ENCODE measurements at places on chromosomes 7 and 10.

DNA sequence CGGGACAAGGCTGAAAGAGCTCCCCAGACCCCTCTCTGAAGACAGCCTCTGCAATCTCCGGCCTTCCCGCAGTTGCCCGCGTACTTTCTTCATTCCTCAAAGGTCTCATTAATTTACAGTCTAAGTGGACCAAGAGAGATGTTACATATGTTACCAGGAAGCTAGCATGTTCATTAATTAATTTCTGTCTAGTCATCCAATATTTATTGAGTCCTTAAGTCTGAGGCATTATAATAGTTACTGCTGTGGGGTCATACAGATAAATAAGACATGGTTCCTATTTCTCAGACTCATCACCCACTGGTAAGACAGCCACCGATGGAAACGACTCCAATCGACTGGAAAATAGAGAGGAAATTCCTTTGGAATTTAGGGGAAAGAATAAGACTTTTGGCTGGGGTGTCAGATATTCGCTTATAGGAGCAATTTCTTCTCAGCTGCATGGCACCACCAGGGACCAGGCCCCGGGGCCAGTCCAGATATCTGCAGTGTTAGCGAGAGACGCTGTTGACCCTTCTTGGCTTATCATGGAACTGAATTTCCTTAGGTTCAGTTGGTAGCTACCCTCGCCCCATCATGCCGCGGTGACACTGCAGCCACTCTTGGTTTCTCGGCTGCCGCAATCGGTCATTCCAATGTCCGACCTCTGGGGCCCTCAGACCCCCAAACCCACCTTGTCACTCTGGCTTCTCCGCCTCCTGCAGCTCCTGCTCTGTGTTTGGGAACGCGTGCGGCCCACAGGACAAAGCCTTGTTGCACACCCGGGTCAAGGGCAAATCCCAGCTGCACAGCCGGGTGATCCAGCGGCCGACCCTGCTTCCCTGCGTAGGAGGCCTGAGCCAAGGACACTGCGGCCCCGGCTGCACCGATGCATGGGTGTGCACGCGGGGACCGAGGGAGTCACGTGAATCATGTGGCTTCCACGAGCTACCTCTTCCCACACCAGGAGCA is 383.2 kb downstream of the DNAJB6 start:
- no peak overlapping the region for H3K4me3 ChIP-seq
- H3K27ac ChIP-seq, result no peak overlapping the region
- DNase-seq, result no peak
- H3K36me3 ChIP-seq, result no peaks in the 10 kb centered on the region

DNA sequence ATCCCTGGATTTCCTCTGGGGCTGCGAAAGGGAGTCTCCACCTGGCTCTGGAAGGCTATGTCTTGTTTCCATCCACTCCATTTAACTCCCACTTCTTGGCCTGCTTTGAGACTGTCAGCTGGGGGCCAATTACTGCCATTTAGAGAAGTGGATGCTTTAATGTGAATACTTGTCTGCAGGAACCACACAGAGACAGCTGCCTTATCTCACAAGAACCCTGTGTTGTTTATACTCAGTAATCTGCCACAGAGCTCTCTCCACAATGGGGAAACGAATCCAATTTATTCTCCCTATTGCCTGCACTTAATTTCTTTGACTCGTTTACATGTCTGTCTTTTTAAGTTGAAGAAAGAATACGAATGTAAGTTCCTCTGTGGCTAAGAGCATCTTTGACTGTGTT is 787.0 kb upstream of the C7orf33 start:
- no peak overlapping the region for H3K27ac ChIP-seq
- DNase-seq, result no peak

DNA sequence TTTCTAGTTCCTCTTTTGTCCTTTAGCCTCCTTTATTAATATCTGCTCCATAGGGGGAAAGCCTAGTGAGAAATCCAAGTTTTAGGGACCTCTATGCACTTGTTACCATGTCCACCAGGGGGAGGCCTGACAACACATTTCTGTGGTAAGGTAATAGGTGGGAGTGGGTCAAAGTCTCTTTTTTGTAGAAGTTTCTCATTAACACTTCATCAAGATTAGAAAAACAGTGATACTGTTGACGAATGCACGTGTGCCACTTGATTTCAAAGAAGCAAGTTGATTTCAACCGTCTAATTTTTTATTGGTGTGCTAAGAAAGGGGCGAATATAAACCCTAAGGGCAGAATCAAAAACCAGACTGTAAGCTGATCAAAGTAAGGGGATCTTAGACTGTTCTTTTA is 30.6 kb downstream of the CISD1 start:
- peaks cover 11% of the 10 kb centered on the region for H3K27me3 ChIP-seq
- peaks cover 2% of the 10 kb centered on the region for H3K4me1 ChIP-seq
- peak; percentile 12 for DNase-seq
- H3K27ac ChIP-seq, result no peak overlapping the region

DNA sequence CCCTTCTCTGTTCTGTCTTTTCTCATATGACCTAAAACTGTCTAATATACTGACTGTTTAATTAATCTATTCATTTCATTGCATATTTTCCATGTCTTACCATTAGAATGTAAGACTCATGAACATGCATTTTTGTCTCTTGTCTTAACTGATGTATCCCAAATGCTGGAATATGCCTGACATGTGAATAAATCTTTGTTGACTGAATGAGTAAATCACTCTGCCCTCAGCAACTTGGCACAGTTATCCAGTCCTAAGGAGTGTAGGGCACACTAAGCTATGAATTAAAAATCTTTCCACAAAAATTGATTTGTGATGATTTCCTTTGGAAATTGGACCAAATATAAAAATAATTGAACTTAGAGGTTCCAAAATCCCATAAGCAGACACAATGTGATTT is 111.3 kb downstream of the ETV1 start:
- no peak overlapping the region for H3K4me3 ChIP-seq
- H3K27me3 ChIP-seq, result no peaks in the 10 kb centered on the region
- DNase-seq, result no peak
- H3K27ac ChIP-seq, result no peak overlapping the region
- no peaks in the 10 kb centered on the region for H3K36me3 ChIP-seq

DNA sequence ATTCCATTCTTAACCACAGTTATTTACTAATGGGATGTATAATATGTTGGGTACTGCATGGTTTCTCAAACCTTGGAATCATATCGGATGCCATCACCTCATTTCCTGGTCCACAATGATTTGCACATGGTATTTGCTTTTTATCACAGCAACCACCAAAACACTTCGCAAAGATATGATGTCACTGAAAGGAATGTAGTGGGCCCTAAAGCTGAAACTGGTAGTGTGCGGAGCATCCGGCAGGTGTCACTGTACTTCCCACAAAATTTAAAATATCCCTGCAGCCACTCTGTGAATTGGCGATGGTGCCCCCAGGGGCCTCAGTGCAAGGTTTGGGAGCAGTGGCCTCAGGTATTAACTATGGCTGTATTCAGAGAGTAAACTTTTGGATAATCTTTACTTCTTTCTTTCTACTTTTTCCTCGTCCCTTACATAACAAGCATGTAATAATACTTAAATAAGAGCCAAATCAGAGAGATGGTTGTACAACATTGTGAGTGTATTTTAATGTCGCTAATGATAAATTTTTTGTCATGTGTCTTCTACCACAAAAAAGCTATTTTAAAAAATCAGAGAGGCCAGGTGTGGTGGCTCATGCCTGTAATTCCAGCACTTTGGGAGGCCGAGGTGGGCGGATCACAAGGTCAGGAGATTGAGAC is 66.2 kb downstream of the FAM241B start:
- peaks cover 8% of the 10 kb centered on the region for H3K27me3 ChIP-seq
- H3K4me3 ChIP-seq, result no peak overlapping the region
- no peak overlapping the region for H3K27ac ChIP-seq
- no peaks in the 10 kb centered on the region for H3K36me3 ChIP-seq

DNA sequence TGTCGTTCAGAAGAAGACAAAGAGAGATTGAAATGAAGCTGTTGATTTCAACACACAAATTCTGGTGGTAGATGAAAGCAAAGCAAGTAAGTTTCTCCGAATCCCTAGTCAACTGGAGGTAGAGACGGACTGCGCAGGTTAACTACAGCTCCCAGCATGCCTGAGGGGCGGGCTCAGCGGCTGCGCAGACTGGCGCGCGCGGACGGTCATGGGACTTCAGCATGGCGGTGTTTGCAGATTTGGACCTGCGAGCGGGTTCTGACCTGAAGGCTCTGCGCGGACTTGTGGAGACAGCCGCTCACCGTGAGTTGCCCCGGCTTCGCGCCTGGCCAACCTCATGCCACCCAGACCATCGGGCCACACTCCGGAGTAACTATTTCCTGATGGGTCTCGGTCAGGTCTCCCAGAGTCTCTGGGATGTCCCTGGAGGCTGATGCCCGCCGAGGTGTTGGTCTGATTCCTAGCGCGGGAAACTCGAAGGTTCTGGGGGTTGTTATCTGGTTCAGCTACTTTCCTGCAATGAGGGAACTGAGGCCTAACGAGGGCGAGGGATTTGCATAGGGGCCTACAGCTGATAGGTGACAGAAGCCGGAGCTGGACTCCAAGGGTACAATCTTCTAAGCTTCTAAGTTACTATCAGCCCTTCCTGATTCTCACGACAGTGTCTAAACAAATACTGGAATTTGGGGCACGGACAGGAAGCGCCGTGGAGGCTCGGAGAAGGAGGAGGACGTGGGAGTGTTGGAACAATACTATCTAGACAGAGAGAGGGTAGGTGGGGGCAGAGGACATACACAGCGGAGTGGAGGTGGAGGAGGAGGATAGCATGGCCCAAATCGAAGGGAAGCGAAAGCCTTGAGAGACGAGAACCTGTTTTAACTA is at the start of gene RPP30:
Gene RPP30 (plus strand): TSS at position 209 of the 882 bp plus-strand sequence. CDS start 13 bp downstream, at position 222.
- H3K27ac ChIP-seq, result peak within 1 kb of the TSS; percentile 97
- peaks cover 21% of the 10 kb centered on the region for H3K27me3 ChIP-seq
- peak within 1 kb of the TSS; percentile 100 for H3K4me3 ChIP-seq
- H3K36me3 ChIP-seq, result peaks cover 12% of the 10 kb centered on the region
- H3K4me1 ChIP-seq, result peaks cover 25% of the 10 kb centered on the region
- DNase-seq, result peak; percentile 76

- no peak overlapping the region for H3K27ac ChIP-seq
- no peak for DNase-seq
- peaks cover 31% of the 10 kb centered on the region for H3K4me1 ChIP-seq
- H3K36me3 ChIP-seq, result no peaks in the 10 kb centered on the region
These were observed 67.4 kb downstream of the PLXNA4 start for GRCh38 chr7:132508724-132509353.

DNA sequence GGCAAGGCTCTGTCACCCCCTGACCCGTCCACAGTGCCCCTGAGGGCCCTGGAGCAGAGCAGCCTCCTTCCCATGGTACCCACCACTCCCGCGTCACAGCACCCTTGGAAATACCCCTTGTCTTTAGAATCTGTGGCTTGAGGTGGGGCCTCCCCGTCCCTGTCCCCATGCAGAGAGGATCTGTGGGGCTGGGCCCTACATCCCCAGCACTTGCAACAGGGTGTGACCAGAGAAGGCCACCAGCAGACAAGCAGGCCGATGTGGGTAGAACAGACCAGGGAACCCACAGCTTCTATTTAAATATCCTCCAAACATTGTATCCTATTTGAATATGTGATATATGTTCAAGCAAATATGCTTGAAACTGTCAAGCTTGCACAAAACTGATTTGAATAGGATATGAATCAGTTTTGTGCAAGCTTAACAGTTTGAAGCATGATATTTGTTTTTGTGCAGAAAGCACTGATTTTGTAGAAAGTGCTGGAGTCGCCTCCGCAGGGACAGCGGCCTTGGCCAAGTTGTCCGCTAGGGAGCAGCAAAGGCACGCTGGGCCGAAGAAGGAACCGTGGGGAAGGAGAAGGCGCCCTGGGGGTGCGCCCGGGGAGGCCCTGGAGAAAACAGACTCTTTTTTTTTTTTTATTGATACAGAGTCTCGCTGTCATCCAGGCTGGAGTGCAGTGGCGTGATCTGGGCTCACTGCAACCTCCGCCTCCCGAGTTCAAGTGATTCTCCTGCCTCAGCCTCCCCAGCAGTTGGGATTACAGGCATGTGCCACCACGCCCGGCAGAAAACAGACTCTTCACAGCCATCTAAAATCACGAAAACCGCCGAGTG is 2.2 kb downstream of the CFAP46 start:
- H3K27ac ChIP-seq, result no peak overlapping the region
- no peaks in the 10 kb centered on the region for H3K36me3 ChIP-seq
- no peak overlapping the region for H3K4me3 ChIP-seq
- peaks cover 28% of the 10 kb centered on the region for H3K27me3 ChIP-seq

All from activated T-helper 2 cell treated with anti-CD3 and anti-CD28 coated beads, Interferon-gamma antibody, Interleukin-2, Interleukin-4, amounts not matched to agents 10 μg/mL and 5 μg/mL and 100 μg/mL, durations not matched to agents 14 hours and 24 hours and 36 hours (primary cell).